Activated CD4-positive, alpha-beta memory T cell treated with anti-CD3 and anti-CD28 coated beads for 36 hours (primary cell): ENCODE measurements at places on chromosomes 2 and 18. TPM values are rescaled to one million over a fixed set of nuclear protein-coding genes. Genes with fewer than 3 reads are reported as not detected.

DNA sequence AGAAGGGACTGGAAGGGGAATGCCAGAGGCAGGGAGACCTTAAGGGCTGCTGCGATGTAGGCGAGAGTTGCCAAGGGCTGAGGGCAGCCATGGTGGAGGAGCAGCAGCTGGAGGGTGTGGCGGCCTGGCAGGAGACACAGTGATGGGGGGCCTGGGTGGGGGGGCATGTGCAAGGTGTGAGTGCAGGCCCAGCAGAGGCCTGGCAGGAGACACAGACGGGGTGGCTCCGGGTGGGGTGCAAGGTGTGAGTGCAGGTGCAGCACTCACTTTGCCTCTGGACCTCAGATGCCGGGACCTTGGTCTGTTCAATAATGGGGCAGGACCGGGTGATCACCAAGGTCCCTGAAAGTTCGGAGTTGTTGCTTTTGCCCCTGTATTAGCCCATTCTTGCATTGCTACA lies 76.2 kb upstream of the ODC1 start:
- no peak for DNase-seq

DNA sequence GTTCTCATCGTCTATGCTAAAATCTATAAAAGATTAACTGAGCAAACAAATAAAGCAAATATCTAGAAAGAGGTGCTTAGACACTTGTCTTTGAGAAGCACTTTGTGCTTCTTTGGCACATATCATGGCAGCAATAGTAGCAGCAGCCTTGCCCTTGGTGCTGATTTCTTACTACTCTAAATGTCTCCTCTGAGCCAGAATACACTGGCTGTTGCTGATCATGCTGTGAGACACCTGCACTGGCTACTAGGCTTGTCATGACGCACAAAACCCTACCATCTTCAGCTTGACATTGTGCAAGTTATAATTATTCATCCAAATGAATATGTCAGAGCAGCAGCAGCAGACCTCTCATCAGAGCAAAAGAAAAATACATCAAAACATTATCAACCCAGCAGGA lies 46.7 kb downstream of the FANCL start:
- DNase-seq = no peak

DNA sequence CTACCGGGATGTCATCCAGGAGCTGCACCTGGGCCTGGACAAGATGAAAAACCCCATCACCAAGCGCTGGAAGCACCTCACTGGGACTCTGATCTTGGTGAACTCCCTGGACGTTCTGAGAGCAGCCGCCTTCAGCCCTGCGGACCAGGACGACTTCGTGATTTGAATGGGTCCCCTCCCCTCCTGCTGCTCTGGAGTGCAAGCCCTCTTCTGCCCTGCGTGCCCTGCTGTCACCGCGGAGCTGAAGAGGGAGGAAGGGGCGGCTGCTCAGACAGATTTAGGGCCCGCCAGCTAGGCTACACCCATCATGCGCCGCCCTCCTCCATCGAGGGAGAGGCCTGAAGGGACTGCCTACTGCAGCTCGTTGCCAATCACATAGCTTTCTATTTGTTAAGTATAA lies 101.8 kb downstream of the SH3BP4 start:
- DNase-seq = no peak

The LRRTM1 gene
- total RNA-seq = not detected

- DNase-seq = no peak
Observed at GRCh38 chr18:34222307-34223163, 2.2 kb downstream of the NOL4 start.

The RNF144A gene
- total RNA-seq = 21.4 TPM

The RASGRP3 gene
- total RNA-seq = 1.9 TPM

- DNase-seq = peak; percentile 93
Observed at GRCh38 chr2:73293534-73294171, at the start of gene EGR4. Gene EGR4, minus strand, starts transcription at chr2:73293548. Its CDS starts 231 bp downstream, at chr2:73293317.

The AFTPH gene
- total RNA-seq = 34.8 TPM

The SNX17 gene
- 91.2 TPM for total RNA-seq

- DNase-seq = no peak
Observed at GRCh38 chr2:153811516-153811915, 60.2 kb upstream of the GALNT13 start.

GRCh38 chr2:20670315-20671035 lies 3.5 kb downstream of the GDF7 start:
- DNase-seq = no peak

GRCh38 chr2:138255670-138256069 lies 245.9 kb upstream of the SPOPL start:
- no peak for DNase-seq

GRCh38 chr18:11146238-11146946 lies 3.0 kb downstream of the PIEZO2 start:
- no peak for DNase-seq

- DNase-seq = no peak
Observed at GRCh38 chr2:140841141-140841540, 1289.7 kb downstream of the LRP1B start.

The CRYBA2 gene
- not detected for total RNA-seq

GRCh38 chr2:203728321-203728720 lies 21.9 kb downstream of the CD28 start:
- DNase-seq = no peak

GRCh38 chr2:178279142-178279541 lies 84.8 kb downstream of the OSBPL6 start:
- no peak for DNase-seq

DNA sequence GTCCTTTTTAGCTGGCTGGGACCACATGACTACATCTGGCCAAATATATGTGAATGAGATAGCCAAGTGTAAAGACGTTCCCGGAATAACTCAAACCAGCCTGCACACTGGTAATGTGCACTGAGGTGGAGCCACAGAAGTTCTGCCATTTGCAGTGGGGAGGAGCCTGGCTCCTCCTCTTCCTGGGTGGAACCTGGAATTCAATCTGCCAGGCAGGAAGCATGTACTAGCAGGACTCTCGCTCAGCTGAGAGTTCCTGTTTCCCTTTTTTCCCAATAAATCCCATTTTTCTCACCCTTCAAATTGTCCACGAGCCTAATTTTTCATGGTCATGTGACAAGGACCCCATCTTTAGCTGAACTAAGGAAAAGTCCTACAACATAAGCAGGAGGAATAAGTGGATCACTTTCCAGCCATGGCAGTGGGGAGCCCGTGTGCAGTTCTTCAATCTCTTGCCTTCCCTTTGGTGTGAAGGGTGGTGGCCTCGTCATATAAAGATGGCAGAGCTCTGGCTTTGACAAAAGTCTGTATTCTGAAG lies 183.2 kb downstream of the UXS1 start:
- DNase-seq = no peak

The NXPH2 gene
- not detected for total RNA-seq

The CTNNA2 gene
- not detected for total RNA-seq

DNA sequence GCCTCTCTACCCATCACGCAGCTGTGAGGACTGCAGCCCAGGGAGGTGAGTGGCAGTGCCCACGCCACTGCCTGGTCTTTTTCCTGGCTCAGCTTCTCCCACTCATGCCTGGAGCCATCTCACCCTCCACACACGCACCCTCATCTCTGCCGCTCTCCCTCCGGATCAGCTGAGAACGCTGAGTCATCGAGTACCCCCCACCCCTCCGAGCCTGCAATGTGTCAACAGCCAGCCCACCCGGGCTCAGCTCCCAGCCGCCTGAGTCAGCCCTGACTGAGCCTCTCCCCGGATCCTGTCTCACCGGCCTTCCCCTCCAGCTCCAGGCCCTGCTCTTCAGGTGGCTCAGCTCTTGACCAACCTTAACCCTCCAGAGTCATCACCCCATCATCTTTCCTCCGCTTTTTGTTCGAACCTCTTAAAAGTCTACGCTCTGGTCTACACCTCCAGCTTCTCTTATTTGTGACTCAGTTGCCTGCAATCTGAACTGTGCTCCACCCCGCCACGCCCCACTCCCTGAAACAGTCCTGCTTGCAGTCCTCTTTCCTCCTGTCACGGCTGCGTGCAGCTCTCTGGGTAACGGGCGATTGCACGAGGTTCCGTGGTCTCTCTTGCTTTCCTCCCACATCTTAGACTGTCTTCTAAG lies 94.4 kb upstream of the ASAP2 start:
- DNase-seq = no peak

The C2orf66 gene
- total RNA-seq = not detected

GRCh38 chr2:63578767-63579166 lies 9.5 kb downstream of the WDPCP start:
- DNase-seq = no peak

- no peak for DNase-seq
Observed at GRCh38 chr2:241949736-241950412, 80.3 kb downstream of the RTP5 start.

GRCh38 chr18:68722821-68723220 lies 7.9 kb upstream of the TMX3 start:
- DNase-seq = no peak

- no peak for DNase-seq
Observed at GRCh38 chr2:219168526-219168925, 1.3 kb downstream of the SLC23A3 start.

- no peak for DNase-seq
Observed at GRCh38 chr2:19251554-19251953, 106.9 kb downstream of the OSR1 start.

DNA sequence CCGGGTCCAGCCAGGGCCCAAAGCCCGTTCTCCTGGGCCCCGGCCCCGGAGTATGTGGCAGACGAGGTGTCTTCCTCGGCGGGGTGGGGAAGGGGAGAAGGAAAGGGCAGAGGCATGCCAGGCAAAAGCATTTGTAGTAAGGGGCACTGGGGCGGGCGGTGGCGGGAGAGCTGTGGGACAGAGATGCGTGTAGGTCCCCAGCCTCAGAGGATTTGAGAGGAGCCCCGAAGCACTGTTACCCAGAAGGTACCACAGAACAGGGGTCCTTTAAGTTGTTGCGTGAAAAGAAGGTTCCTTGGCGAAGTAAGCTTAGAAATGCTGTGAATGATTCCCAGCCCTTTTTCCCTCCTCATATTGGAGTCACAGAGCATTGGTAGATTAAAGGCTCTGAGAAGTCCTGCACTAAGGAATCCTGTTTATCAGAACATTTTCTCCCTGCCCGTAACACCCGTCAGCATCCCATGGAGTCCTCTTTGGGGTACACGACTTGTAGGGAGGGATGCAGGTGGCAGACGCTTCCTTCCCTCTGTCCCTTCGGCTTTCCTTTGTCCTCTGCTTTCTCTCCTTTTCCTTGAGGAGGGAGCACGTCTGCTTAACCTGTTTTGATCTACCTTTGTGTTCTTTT lies 12.5 kb downstream of the GAREM2 start:
- DNase-seq = no peak

The GAD1 gene
- total RNA-seq = 2.9 TPM

- DNase-seq = no peak
Observed at GRCh38 chr18:23640052-23640451, 22.7 kb downstream of the ANKRD29 start.

GRCh38 chr2:162037028-162037795 lies 36.8 kb downstream of the DPP4 start:
- DNase-seq = no peak

The AQP4 gene
- not detected for total RNA-seq

DNA sequence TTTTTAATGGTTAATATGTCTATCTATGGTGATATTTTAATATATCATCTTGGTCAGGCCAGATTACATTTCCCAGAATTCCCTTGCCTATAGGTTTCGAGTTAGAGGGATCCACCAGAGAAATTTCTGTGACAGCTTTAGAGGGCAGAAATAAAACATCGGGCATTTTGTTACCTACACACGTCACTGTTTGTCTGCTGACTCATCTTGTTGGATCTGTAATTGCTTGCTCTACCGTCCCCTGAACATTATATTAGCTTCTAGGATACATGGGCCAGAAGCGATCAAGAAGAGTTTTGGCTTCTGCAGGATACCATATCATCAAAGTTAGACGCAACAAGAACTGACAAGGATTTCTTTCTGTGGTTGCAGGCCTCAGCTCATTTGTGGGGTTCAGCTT lies 795.8 kb upstream of the GCFC2 start:
- DNase-seq = no peak

The IL1B gene
- total RNA-seq = 0.44 TPM

The ST8SIA3 gene
- not detected for total RNA-seq

- DNase-seq = no peak
Observed at GRCh38 chr2:60341151-60341550, 212.3 kb downstream of the BCL11A start.

The SP5 gene
- total RNA-seq = not detected

GRCh38 chr2:22981785-22982184 lies 403.2 kb upstream of the KLHL29 start:
- no peak for DNase-seq

DNA sequence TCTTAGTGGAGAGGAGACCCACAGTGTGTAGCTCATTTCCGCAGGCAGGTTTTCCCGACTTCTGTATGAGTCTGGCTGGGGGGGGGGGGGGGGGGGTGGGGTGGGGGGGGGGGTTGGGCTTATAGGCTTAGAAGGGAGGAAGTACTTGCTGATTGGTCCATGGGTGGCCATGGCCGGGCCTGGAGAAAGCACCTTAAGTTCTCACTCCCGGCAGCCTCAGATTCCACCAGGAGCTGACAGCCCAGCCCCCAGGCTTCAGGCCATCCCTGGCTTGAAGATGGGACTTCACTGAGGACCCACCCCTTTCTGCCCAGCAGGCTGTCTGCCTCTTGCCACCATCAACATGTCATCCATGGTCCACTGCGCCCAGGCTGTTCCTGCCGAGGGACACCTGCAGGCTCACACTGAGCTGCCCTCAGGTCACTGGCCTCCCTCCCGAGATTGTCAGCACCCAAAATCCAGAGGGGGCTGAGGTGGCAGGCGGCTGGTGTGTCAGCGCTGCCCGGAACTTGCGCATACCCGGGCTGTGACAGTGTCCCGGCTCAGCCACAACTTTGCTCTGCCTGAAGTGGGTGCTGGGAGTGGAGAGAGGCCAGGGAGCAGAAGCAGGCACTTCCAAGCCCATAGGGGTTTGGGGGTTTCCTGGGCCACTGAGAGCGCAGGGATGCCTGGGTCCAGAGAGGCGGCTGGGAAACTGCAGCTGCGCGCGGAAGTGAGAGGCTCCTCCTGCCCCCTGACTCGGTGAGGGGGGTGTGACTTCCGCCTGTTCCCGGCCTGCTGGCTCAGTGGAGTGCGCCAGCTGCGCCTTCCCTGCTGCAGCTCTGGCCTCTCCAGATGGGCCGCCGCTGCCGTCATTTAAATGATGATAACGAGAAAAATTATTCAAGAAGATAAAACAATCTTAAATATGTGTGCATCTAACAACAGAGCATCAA lies 256.1 kb downstream of the RPRM start:
- DNase-seq = no peak

The TFCP2L1 gene
- total RNA-seq = 0.29 TPM

GRCh38 chr2:151827564-151828142 lies 568 bp downstream of the ARL5A start:
- DNase-seq = peak; percentile 31

GRCh38 chr2:238882082-238882755 lies 34.3 kb downstream of the TWIST2 start:
- DNase-seq = no peak

DNA sequence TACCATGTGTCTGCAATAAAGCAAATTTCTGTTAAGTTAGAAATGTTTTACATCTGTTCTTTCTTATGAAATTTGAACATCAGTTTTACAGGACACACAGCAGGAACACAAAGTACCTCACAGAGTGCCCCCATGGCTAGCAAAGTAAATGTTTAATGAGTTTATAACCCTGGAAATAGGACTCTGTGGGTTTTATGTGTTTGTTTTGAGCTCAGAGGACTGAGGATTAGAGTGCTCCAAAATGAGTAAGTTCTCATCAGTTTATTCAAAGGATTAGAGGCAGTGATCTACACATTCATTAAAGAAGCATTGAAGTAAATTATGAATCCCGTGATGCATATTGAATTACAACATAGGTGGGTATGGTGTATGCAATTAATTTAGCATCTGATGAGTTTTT lies 281.8 kb downstream of the GULP1 start:
- no peak for DNase-seq
